Cardiac fibroblast (primary cell): ENCODE measurements at places on chromosomes 5 and 9.
A peak's percentile ranks its signal among the peaks of the same experiment; 100 is the strongest.

- DNase-seq = no peak
Observed at GRCh38 chr5:126360467-126360866, 62.7 kb upstream of the GRAMD2B start.

DNA sequence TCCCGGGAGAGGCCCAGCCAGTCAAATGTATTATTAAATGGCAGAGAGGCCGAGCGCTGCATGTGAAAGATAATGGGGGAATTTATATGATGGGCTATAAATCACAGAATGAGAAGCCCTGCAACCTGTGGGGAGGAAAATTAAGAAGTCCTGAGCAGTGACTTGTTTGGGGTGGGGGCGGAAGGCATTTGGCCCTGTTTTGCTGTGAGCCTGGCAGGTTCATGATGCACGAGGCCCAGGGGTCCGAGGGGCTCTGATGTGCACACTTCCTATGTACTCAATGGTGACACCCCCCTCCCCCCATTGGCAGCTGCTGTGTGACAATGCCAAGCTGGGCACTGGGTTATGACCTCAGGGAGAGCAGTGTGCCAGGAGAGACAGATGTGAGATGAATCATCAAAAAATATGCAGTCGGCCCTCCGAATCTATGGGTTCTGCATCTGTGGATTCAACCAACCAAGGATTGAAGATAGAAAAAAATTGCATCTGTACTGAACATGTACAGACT is 13.7 kb upstream of the DAB2IP start:
- DNase-seq = peak; percentile 59

- peak; percentile 40 for DNase-seq
Observed at GRCh38 chr5:112762113-112762810, 24.6 kb downstream of the APC start.

DNA sequence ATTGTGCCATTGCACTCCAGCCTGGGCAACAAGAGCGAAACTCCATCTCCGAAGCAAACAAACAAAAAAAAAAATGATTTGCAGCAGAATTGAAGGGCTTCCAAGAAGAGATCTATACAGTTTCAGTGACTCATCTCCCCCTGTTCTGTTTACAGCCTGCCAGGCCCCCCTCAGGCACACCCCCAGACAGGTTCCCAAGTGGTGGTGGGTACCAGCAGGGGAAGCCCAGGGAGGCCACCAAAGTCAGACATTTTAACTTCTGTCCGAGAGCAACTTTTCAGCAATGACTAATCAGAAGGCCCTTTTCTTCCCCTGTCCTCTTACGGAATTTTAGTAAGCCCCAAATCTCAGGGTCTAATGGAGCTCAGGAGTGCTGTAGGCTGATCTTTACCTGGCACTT is 98.7 kb downstream of the PAX5 start:
- DNase-seq = no peak

DNA sequence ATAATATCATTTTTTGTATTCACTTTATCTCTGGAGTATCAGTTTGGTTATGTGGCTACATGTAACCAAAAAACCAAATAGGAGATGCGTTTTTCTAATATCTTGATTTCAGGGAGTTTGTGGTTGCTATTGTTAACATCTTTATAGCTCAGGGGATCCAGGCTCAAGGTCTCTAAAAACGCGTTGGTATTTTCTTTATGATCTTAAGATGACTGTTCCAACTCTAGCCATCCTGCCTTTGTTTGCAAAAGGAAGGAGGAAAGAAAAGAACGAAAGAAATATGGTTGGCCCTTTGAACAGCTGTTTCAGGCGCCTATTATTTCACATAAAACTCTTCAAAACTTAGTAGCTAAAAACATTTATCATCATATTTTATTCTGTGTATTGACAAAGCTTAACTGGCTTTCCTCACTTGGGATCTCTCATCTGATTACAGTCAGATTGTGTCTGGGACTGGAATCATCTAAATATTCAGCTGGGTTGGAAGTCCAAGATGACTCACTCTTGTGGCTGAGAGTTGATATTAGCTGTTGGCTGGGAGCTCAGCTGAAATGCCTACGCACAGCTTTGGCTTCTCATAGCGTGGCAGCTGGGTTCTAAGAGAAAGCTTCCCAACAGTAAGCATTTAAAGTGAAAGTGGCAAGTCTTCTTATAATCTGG is 60.1 kb downstream of the FAM174A start:
- peak; percentile 94 for DNase-seq

- DNase-seq = peak; percentile 94
Observed at GRCh38 chr5:96565582-96566265, 96.5 kb upstream of the CAST start.

DNA sequence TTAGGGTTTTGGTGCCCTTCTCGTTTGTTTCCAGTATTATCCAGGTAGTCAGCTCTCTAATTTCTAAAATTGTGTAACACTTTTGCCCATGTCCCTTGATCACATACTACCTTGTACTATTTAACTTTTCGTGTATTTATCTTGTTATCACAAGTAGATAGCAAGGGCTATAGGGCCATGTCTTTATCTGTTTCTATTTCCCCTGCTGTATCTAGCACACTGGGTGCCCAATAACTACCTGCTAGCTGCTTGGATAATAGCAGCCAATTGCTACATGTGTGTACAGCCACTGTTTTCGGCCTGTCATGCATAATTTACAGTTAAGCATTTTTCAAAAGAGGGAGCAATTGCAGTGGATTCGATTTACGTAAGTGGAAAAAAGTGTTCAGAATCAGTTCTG is 64.8 kb upstream of the TNFAIP8 start:
- no peak for DNase-seq

- peak; percentile 66 for DNase-seq
Observed at GRCh38 chr5:125607018-125607417, 816.2 kb upstream of the GRAMD2B start.

- peak; percentile 33 for DNase-seq
Observed at GRCh38 chr9:35563791-35564197, 41.3 kb upstream of the TESK1 start.

GRCh38 chr9:132583584-132584304 is 1.3 kb downstream of the BARHL1 start:
- DNase-seq = no peak

- DNase-seq = peak; percentile 14
Observed at GRCh38 chr5:174755106-174755505, 30.7 kb downstream of the MSX2 start.

DNA sequence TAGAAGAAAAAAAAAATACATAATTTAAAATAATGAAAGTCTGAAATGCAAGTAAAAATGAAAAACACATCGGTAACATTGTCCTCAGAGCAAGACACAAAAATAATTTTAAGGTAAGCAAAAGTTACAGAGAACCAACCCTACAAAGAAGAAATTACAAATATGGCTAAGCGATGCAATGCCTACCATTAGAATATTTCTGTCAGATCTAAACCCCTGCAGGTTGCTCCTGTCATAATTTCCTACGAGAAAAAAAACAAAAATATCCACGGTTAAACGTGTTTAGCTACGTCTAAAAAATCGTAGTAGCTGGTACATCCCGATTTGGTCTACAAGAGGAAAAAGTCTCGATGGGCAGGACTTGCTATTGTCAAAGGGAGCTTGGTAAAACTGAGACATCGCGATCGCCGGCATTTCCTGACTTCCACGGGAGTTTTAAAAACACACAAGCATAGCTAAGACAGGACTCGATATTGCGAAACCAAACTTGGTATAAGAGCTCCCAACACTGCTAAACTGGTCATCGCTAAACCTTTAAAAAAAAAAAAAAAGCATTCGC is 1.1 kb upstream of the ANXA2R start:
- DNase-seq = no peak
